ENCODE measurements at places on chromosomes 5 and 9. TPM values are rescaled to one million over a fixed set of nuclear protein-coding genes. Genes with fewer than 3 reads are reported as not detected.

The DAB2 gene
- total RNA-seq, result 1.4 TPM

The RAI14 gene
- 259 TPM for total RNA-seq

The RGS7BP gene
- total RNA-seq, result 0.27 TPM

The SH3PXD2B gene
- 96.8 TPM for total RNA-seq

DNA sequence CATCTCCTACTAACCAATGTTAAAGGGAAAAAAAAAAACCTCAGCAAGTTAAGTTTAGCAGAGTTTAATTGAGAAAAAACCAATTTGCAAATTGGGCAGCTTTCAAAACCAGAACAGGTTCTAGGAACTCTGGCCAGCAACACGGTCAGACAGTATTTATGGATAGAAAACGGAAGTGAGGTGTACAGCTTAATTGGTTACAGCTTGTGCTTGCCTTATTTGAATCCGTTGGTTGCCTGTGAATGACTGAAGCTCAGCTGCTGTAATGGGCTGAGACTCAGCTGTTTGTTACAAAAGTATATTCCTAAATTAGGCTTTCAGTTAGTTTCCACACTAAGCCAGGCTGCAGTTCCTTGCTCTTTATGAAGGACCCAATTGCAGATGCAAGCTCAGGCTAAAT, 217.0 kb downstream of the SREK1 start:
- no peak for DNase-seq
- no peaks in the 10 kb centered on the region for H3K4me1 ChIP-seq
- H3K4me3 ChIP-seq, result no peak overlapping the region
- H3K27me3 ChIP-seq, result no peaks in the 10 kb centered on the region
- no peak overlapping the region for H3K27ac ChIP-seq
- H3K36me3 ChIP-seq, result peaks cover 8% of the 10 kb centered on the region

GRCh38 chr9:108663422-108663821, 192.4 kb downstream of the ACTL7B start:
- H3K4me1 ChIP-seq, result no peaks in the 10 kb centered on the region
- peaks cover 9% of the 10 kb centered on the region for H3K36me3 ChIP-seq
- no peak for DNase-seq

DNA sequence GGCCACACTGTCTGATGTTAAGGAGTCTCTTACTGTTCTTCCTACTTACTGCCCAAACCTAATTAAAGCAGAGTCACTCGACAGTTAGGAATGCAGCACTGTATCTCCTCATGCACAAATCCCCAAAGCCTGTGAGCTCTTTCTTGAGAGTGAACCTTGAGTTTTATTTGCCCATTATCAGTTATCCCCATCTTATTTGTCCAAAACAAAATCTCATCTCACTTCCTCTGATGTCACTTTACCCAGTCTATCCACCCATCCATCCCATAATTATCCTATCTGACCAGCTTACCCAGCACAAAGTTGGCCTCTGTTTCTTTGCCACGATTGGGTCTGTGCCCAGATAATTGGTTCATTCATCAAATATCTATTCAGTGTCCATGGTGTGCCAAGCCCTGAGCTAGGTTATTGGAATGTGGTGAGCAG, 250.8 kb downstream of the SLIT3 start:
- DNase-seq, result no peak
- H3K36me3 ChIP-seq, result no peaks in the 10 kb centered on the region
- peaks cover 2% of the 10 kb centered on the region for H3K27me3 ChIP-seq
- no peak overlapping the region for H3K27ac ChIP-seq

DNA sequence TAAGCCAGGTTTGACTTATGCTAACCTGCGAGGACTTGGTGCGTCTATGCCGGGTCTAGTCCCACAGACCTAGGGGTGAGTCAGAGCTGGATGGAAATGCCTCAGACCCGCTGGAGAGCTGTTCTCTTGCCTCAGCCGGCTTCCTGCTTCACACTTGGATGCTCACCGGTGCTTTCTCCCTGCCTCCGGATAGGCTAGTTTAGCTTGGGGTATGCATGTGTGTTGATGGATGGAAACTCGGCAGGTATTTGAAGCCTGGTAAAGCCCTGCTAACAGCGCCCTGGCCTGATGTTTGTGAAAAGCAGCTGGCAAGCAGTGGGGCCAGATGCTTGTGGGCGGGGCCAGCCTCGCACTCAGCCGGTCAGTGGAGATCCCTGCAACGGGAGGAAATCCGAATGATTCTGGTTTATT, 29.3 kb downstream of the PRRC2B start:
- no peaks in the 10 kb centered on the region for H3K36me3 ChIP-seq
- peak overlapping the region; percentile 61 for H3K4me3 ChIP-seq
- peak overlapping the region; percentile 92 for H3K27ac ChIP-seq
- peaks cover 53% of the 10 kb centered on the region for H3K4me1 ChIP-seq
- DNase-seq, result peak; percentile 68

GRCh38 chr9:9257999-9258498, 1354.8 kb downstream of the PTPRD start:
- H3K36me3 ChIP-seq, result no peaks in the 10 kb centered on the region
- H3K4me1 ChIP-seq, result no peaks in the 10 kb centered on the region
- H3K4me3 ChIP-seq, result no peak overlapping the region
- no peak overlapping the region for H3K27ac ChIP-seq
- no peaks in the 10 kb centered on the region for H3K27me3 ChIP-seq

- peaks cover 57% of the 10 kb centered on the region for H3K36me3 ChIP-seq
- H3K27ac ChIP-seq, result no peak overlapping the region
- DNase-seq, result no peak
Measured at GRCh38 chr5:37133939-37134338, 115.2 kb downstream of the CPLANE1 start.

Measured in glutamatergic neuron (in vitro differentiated cells).